ENCODE measurements at places on chromosomes 4 and X.

- no peak for DNase-seq
Measured at GRCh38 chr4:120291541-120291940, 224.9 kb upstream of the MAD2L1 start.

DNA sequence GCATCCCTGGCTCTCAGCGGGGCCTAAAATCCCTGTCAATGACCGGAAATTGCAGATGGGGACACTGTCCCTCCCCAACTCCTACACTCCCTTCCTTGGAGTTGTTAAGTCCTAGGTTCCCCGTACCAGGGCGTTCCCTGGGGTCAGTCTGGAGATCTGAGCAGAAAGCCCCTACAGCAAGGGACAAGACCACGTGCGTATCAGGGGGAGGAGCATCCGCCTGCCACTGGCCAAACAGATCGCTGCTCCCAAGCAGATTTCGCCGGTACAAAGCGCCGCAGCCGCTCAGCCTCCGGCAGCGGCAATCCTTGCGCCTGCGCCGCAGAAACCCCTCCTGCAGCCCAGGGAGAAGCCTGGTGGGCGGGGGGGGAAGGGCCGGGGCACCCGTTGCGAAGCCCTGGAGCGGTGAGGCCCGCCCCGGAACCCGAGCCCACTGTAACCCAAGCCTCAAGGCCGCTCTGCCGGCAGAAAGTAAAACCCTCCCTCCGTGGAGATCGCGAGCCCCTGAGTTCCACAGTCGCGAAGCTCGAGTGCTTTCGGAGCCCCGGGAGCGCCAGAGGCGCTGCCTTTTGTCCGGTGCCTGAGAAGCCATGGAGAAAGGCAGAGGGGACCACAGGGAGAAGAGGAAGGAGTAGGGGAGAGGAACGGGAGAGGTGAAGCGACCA is 2.7 kb downstream of the CRMP1 start:
- no peak for DNase-seq

DNA sequence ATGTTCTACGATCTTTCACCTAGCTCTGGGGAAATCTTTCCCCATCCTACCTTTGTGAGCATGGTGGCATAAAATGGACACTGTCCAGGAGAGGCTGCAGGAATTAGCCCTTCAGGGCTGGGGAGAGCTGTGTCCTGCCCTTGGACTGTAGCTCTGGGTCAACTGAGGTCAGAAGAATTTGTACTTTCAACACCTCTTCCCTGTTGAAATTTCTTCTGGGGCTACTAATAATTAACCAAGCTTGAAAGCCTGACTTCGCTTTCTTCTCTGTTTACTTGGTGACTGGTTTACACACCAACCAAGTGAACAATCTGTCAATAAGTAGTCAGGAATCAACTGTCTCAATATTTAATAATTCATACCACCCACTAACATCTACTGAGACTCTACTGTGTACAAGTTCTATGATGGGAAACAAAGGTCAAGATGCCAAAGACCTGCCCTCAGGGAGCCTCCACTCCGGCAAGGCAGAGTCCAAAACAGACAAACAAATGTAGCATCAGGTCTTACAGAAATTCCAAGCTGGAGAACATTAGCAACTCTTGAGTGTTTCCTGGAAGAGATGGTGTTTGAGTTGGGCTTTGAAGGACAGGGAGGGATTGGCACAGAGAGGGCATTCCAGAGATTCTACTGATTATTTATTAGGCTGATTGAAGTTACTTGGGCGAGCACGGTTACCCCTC is 113.1 kb downstream of the ENPP6 start:
- no peak for DNase-seq

GRCh38 chrX:41180194-41180908 is 95.1 kb downstream of the USP9X start:
- DNase-seq, result peak; percentile 76

DNA sequence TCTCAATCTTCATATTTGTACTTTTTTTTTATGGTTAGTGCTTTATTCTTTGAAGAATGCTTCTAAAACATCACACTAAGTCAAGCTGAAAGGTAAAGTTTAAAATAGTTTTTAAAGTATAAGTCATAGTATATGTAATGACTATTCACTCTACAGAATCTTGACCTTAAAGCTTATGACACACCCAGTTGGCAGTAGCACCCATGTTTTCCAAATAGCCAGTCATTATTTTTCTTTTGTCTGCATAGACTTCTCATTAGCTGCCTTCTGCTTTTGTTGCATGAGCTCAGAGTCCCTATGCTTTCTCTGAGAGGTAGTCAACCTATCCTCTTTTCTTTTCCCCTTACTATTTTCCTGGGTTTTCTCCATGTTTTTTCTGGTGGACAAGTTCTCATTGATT is 231.5 kb downstream of the PCDH18 start:
- DNase-seq, result no peak

GRCh38 chr4:127809173-127809800 is 27.2 kb downstream of the HSPA4L start:
- peak; percentile 3 for DNase-seq

- DNase-seq, result no peak
Measured at GRCh38 chr4:7342223-7343080, 92.3 kb downstream of the PSAPL1 start.

- peak; percentile 77 for DNase-seq
Measured at GRCh38 chr4:38818441-38818976, 13.9 kb upstream of the TLR1 start.

DNA sequence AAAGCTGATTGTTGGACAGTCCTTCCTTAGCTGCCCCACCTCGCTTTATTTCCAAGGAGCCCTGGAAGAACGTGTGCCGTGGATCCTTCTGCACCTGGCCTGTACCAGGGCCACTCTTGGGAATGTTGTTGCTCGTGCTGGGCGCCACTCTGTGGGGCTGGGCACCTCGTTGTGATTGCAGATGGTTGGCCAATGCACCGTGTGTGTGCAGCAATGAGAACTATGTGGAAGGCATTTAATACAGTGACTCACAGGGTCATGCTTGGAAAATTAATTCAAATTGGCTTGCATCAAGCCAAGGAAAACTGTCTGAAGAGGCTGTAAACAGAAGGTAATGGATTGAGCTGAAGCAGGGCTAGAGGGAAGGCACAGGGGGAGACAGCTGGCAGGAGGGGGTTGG is 37.0 kb upstream of the CD99L2 start:
- no peak for DNase-seq

DNA sequence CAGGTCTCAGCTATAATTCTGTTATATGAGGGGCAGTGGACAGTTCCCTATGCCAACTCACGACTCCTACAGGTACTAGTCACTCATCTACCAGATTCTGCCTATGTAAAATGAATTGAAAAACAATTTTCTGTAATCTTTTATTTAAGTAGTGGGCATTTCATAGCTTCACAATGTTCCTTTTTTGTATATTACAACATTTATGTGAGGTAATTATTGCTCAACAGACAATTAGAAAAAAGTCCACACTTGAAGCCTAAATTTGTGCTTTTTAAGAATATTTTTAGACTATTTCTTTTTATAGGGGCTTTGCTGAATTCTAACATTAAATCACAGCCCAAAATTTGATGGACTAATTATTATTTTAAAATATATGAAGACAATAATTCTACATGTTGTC is 20.4 kb downstream of the EREG start:
- DNase-seq, result no peak

DNA sequence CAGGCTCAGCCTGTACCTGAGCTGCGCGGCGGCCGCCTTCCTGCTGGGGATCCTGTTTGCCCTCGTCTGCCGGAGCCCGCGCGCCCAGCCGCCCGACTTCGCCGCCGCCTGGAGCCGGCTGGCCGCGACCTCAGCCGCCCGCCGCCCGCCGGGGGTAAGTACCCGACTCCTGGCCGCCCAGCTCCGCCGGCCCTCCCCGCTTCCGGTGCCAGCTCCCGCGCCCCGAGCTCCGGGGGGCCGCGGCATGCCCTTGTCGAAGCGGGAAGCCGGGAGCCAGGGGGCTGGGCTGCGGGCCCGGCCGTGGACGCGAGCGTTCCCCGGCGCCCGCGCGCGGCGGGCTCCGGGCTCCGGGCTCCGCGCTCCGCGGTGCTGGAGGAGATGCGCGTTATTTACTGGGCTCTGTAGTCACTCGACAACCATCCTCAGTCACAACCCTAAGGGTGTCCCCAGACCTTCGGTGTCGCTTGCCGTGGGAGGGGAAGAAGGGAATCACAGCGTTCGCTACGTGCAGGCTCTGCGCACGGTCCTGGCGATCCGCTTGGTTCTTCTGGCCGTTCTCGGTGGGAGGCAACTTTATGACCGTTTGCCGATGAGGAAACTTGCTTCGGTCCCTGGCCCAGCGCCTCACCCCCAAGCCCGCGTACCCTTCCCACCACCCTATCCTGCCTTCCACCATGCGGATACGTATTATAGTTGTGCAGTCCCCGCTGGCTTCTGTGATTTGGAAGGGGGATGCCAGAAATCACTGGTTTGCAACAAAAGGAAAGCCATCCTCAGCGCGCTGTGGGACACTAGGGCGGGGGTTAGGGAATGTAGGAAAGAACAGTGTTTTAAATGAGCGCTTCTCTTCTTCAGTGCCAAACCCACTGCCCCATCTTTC is 944 bp downstream of the SNX25 start:
- DNase-seq, result peak; percentile 70

GRCh38 chr4:87679449-87680169 is 29.5 kb downstream of the DMP1 start:
- peak; percentile 66 for DNase-seq

DNA sequence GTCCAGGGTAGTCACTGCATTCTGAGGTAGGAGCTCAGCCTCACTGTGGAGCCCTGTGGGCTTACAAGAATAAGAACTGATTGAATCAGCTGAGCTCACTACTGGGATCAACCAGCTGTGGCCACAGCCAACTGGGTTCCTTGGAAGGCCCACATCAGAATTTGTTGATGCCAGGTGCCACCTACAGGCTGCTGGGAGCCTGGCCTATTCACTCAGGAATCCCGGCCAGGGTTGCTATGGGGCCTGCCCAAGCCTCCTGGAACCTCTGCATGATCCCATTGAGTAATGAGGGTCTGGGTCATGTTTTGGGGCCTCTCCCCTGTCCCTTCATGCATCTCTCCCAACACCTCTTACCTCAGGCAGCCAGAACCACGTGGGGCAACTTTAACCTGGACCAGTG is 53.9 kb upstream of the KIAA1210 start:
- DNase-seq, result no peak

GRCh38 chrX:150094996-150095395 is 156.7 kb upstream of the EOLA2 start:
- no peak for DNase-seq

- no peak for DNase-seq
Measured at GRCh38 chr4:10161840-10162239, 45.2 kb upstream of the WDR1 start.

DNA sequence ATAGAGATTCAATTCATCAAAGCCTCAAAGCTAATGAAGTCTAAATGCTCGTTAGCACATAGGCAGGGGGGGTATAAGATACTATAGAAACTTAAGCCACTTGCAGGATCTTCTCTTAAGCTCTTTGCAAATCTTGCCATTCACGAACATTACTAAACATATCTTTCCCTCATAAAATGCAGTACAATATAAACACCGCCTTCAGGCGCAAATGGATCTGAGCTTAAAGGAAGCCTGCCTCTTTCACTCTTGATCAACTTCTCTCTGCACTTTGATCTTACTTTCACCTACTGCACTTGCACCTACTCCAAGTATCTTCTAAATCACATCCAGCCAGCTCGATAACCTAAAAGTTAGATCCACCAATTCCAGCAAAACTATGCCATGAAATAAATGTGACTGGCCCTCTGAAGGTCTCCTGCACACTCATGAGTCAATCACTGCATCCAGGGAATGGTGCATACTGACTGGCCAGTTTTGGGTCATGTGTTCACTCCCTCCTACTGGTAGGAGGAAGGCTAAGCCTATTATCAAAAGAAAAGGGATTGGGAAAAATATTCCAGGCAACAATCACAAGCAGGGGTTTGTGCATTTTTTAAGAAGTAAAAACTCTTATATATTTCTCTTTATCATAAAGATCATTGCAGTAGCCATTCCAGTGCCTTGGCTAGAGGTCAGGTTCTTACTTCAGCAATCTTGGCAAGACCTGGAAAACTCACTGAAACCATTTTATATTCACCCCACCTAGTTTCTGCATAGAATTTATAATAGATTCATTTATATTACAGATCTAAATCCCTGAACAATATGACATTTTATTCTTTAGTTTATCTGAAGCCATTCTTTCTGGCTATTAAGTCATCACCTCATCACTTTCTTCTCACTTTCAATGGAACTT is 222.0 kb downstream of the PPP3CA start:
- DNase-seq, result no peak

DNA sequence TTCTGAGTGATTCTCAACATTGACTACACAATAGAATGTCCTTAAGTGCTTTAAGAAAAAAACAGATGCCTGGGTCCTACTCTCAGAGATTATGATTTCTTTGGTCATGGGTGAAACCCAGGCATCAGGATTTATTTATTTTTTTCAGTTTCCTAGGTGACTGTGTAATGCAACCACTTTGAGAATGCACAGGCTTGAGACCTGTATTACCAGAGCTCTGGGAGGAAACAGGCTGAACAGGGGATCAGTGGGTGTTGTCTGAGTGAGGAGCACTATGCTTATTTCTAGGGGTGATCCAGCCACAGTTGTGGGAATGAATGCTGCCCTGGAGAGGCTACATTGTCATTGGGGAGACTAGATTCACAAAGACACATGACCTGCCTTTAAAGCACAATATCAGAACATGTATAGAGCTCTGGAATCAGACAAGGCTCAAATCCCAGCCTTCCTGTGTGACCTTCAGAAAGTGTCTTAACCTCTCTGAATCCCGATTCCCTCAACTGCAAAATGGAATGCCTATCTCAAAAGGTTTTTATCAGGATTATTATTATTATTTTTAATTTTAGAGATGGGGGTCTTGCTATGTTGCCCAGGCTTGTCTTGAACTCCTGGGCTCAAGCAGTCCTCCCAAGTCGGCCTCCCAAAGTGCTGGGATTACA is 61.6 kb upstream of the PRPS1 start:
- no peak for DNase-seq

GRCh38 chr4:52407545-52407944 is 251.6 kb downstream of the USP46 start:
- DNase-seq, result no peak

DNA sequence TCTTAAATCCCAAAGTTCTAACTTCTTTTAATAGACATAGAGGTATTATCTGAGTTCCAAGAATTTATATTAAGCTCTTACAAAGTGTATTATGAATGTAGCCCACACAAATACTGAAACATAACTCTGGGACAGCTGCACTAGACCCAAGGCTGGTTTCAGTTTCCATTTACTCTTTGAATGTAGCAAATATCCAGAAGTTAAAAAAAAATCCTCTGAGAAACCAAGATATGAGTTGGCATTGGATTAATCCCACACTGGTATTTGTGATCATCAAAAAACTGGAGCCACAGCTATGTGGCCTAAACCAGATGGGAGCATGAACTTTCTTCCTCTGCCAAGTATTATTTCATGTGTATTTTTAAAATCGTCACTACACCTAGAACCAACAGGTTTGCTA is 23.6 kb upstream of the SMPX start:
- peak; percentile 32 for DNase-seq
